T-cell (primary cell): ENCODE measurements at places on chromosomes 3 and 15.

DNA sequence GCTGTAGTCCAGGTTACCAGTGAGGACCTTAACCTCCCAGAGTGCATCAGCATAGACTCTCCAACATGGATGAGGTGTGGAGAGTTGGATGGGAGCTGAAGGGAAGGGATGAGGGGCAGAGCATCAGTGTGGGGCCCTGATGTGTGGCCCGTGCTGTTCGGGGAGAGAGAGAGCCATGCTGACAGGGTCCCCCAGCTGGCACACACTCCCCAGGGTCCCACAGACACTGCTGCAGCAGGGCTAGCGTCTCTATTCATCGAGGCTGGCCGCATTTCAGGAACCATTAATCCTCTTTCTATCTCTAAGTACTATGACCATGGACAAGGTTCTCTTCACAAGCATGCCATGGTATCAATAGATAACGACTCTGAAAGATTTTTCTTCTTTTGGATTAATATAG lies 85.9 kb upstream of the PLXNA1 start:
- no peak for DNase-seq

GRCh38 chr3:45088543-45089358 lies 57.4 kb downstream of the CDCP1 start:
- DNase-seq: no peak

DNA sequence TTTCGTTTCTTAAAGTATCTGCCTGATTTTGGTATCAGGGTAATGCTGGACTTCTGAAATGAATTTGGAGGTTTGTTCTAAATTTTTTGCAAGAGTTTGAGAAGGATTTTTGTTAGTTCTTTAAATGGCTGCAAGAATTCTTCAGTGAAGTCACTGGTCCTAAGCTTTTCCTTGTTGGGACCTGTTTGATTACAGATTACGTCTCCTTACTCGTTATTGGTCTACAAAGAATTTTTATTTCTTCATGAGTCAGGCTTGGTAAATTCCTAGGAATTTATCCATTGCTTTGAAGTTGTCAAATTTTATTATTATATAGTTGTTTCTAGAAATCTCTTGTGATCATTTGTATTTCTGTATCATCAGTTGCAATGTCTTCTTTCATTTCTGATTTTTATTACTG lies 196.0 kb downstream of the DPH6 start:
- DNase-seq: no peak

DNA sequence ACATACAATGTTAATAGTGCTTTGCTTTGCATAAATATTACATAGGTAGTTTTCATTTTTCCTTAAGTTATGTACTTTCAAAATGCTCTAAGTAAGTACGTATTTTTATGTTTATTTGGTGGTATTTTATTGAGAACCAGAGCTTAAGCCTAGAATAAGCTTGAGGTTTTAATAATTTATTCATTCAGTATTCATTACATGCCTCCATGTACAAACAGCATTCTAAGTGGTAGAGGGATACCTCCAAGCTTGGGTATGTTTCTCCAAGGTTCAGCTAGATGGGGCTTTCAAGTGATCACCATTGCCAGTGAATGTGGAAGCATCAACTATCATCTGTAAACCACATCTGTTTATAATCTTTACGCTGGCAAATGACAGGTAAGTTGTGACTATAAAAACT lies 52.3 kb downstream of the PEAK1 start:
- no peak for DNase-seq

- no peak for DNase-seq
Measured at GRCh38 chr3:120568598-120568997, 27.5 kb upstream of the NDUFB4 start.

- DNase-seq: no peak
Measured at GRCh38 chr3:13006216-13006990, 66.8 kb downstream of the IQSEC1 start.

- DNase-seq: no peak
Measured at GRCh38 chr3:35894735-35895134, 255.4 kb downstream of the ARPP21 start.

DNA sequence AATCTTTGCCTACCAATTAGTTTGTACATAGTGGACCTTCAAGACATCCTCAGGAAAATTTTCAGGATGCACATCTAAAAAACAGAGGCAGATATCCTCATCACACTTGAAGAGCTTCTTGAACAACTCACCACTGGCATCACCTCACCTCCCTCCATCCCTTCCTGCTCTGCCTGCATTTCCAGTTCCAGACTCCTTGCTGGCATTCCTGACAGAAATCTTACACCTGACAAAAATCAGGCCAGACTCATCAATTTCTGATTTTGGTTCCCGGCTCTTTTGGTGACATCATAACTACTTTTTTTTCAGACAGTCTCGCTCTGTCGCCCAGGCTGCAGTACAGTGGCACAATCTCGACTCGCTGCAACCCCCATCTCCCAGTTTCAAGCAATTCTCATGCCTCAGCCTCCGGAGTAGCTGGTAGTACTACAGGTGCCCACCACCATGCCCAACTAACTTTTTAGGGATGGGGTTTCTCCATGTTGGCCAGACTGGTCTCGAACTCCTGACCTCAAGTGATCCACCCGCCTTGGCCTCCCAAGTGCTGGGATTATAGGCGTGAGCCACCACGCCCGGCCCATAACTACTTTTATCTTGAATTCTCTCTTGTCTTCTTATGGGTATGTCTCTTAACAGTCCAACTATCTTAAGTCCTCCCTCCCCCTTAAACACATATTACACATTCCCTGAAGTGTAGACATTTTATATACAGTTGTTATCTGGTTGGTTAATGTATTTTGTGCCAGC lies 216.6 kb upstream of the IL12A start:
- no peak for DNase-seq

DNA sequence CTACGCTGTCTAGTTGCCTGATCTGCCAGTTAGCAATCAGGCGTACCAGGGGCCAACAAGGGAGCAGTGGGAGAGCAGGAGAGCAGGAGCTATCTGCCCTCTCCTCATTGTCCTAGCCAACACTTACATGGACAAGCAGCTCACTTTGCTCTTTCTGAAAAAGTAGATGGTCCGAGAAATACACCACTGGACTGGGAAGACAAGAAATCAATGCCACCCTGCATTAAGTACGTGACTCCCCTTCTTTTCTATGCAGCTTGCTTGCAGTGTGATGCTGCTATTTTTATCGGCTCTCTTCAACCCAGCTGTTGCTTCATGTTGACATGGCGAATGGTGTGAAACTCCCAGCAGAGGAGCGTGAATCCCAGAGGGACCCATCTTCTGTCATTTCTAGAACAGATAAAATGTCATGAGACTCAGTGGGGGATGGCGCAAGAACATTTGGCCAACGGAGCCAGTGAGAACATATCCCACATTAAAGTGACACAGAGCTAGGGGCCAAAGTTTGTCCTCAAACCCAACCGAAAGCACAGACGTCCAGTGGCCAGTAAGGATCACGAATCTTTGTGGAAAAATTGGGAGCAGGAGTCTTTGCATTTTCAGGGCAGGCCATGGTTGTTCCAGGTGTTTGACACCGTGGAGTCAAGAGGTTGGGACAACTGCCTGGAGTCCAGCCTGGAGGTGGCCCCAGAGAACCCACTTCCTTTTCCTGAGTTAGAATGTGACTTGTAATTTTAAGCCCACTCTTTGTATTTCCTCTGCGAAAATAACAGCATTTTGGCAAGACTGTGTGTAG lies 53.7 kb upstream of the MEF2A start:
- no peak for DNase-seq

GRCh38 chr3:13785351-13785750 lies 94.5 kb downstream of the WNT7A start:
- DNase-seq: no peak

DNA sequence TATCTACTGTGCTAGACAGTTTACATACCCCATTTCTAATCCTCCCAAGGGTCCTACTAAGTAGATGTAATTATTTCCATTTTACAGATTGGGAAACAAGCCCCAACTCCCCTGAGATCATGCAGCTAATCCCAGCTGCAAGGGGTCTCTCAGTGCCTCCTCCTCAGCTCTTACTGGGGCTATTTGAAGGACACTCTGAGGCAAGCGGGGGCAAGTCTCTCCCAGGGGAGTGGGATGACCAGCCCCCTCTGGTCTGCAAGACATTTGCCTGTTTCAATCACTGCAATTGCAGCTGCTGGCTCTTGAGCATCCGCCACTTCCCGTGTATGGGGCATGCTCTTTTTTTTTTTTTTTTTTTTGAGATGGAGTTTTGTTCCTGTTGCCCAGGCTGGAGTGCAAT lies 11.4 kb downstream of the LAMP3 start:
- no peak for DNase-seq

DNA sequence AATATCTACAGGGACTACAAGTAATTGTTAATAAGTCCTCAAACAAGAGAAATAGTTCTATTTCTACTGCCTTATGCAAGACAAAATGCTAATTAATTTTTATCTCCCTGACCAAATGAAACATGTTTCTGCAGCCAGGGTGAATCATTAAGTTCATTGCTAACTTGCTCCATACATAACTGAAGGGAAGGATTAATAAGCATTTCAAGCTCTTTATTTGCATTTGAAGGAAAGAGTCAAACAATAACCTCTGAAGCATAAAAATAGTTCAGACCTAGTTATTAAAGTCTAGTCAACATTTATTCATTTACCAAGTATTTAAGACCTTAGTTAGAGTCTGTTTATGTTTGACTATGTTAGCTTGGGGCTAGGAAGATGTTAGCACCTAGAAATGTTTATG lies 120.0 kb downstream of the ATP1B3 start:
- no peak for DNase-seq

DNA sequence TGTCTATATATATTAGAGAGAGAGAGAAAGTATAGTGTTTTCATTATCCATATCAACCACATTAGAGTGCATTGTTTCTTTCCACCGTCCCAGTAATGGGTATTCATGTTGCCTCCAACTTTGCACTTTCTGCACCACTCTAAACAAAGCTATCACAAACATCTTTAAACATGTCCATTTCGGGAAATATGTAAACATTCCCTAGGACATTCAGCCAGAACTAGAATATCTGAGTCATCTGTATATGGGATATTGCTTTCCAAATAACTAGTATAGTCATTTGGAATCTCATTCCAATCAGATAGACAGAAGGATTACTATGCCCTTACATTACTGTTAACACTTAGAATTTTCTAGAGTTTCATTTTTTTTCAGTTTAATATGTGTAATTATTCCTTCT lies 914.9 kb upstream of the EPHA6 start:
- no peak for DNase-seq

DNA sequence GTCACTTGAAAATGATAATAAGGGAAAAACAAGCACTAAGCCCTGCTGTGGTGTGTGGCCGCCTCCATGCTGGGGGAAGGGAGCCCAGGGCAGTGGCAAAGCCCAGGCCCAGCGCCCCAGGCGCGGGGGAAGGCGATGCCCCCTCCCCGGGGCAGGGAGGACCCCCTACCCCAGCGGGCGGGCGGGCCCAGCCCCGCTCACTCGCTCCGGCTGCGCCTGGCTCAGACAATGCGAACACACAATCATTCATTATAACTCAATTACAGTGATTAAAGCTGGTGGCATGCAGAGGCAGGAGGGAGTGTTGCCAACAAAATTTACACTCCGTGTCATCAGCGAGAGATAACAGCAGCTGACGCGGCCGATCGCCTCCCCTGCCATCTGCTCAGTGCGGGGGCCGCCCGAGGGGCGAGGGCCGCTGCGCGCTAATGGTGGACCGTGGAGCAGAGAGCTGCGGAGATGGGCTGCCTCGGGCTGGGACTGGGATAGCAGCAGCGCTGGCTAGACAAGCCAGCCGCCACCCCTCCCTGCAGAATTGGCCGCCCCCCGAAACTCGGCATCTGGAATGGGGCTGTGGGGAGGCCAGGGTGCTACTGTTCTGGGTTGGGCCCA lies 64.1 kb downstream of the TLE3 start:
- no peak for DNase-seq

- no peak for DNase-seq
Measured at GRCh38 chr3:123336441-123336851, 112.4 kb downstream of the ADCY5 start.
